D341Med (cell line): ENCODE measurements at places on chromosomes 4 and X.
A peak's percentile ranks its signal among the peaks of the same experiment; 100 is the strongest.

- DNase-seq = no peak
Measured at GRCh38 chr4:83043801-83044407, 8.9 kb downstream of the COPS4 start.

- no peak for DNase-seq
Measured at GRCh38 chr4:152630324-152630723, 49.5 kb downstream of the TMEM154 start.

DNA sequence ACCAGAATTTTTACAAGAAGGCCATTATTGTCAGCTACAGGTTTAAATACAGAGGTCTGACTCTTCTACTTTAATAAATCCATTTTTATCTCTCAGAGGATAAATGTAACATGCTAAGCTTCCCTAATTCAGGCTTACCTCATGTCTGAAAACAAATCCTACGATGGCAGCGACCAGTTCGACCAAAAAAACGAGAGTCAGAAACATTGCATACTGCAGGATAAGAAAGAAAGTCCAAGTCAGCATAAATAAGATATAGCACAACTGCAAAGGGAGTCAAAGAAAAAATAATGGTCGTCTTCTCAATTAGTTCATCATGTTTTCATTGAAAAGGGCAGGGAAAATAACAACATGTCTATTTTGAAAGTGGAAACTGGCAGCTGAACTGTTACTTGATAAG is 1.6 kb downstream of the TSPAN6 start:
- no peak for DNase-seq

GRCh38 chr4:84680956-84681355 is 98.0 kb downstream of the CDS1 start:
- no peak for DNase-seq

DNA sequence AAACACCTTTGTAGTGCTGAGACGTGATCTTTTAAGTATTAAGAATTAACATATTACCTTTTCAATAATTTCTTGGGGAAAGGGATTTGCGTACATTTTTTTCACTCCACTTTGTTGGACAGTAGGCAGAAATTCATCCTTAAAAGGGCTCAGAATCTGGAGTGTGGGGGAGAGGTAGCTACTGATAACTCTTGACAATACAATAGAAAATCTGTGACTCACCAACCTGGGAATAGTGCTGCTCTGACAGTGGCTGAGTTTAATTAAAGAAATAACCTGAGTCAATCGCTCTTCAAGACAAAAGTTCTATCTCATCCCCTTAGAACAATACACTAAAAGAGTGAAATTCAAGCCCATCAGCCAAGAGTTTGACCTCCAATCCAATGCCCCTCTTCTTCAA is 60.2 kb downstream of the SLC9A7 start:
- DNase-seq = no peak

DNA sequence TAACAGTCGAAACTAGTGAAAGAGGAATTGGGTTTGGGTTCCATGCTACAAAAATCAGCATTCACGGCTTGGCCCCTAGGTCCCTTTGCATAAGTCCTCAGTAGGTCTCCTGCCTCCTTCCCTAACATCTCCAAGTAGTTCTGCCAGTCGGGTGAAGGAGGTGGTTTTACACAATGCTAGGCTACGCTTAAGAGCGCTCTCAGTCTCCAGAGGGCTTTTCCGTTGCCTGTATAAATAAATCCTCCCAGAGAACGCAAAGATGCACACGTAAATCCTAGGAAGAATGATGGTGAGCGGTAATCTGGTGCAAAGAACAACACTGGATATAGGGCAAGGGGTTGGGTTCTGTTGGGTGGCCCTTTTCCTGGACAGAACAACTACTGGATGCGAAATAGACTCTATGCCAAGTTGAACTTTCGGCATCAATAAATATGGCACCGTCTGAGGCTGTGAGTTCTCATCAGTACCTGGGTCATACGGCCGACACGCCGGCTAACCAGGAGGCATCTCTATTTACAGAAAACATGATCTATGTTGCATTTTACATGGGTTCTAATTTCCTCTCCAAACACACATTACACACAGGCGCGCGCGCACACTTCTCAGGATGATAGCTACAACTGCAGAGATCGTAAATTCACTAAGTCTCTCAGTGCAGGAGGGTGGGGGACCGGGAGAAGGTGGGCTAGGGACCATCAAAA is 1.3 kb downstream of the CAMK2D start:
- peak; percentile 24 for DNase-seq

- peak; percentile 76 for DNase-seq
Measured at GRCh38 chrX:110131031-110131430, 128.1 kb downstream of the TMEM164 start.
